ENCODE measurements at places on chromosomes 13 and 19. TPM values are rescaled to one million over a fixed set of nuclear protein-coding genes. Genes with fewer than 3 reads are reported as not detected.

DNA sequence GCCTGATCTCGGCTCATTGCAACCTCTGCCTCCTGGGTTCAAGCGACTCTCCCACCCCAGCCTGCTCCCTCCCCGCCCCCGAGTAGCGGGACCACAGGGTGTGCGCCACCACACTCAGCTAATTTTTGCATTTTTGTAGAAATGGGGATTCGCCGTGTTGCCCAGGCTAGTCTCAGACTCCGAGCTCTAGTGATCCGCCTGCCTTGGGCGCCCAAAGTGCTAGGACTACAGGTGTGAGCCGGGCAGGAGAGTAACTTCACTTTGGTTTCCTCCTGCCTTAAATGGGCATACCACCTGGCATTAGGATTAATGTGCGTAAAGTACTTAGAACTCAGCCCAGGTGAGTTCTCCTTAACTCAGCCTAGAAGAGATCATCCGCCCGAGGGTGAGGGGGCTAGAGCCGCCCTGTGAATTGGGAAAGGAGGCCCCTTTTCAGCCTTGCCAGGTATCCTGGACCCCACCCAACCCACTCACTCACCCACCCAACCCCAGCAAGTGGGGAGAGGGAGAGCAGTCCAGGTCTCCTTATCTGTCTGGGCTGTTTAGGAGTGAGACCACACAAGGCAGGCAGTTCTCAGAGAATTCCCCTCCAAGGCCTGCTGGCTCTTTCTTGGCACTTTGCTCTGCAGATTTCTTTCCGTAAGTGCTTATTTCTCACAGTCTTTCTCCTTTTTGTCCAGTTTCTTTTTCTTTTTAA lies 1.2 kb upstream of the ZFP36 start:
- peak overlapping the region; percentile 66 for H3K4me3 ChIP-seq
- peak overlapping the region; percentile 100 for H3K27ac ChIP-seq
- H3K4me1 ChIP-seq: peaks cover 42% of the 10 kb centered on the region
- no peaks in the 10 kb centered on the region for H3K27me3 ChIP-seq

DNA sequence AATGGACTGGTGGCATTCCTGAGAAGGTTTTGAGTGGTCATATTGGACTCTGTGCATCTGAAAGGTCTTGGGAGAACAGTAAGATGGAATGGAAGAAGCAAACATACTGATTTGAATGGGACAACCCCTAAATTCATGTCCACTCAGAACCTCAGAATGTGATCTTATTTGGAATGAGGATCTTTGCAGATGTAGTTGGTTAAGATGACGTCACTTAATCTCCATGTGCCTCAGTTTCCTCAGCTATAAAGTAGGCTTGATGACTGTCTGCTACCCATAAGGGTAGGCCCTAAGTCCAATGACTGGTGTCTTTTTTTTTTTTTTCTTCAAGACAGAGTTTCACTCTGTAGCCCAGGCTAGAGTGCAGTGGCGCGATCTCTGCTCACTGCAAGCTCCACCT lies 71.1 kb upstream of the SOX21 start:
- no peak overlapping the region for H3K4me3 ChIP-seq
- no peak overlapping the region for H3K27ac ChIP-seq
- no peaks in the 10 kb centered on the region for H3K36me3 ChIP-seq

GRCh38 chr13:79108914-79109643 lies 297.0 kb downstream of the RBM26 start:
- no peaks in the 10 kb centered on the region for H3K27me3 ChIP-seq
- no peak overlapping the region for H3K4me3 ChIP-seq
- H3K27ac ChIP-seq: no peak overlapping the region

DNA sequence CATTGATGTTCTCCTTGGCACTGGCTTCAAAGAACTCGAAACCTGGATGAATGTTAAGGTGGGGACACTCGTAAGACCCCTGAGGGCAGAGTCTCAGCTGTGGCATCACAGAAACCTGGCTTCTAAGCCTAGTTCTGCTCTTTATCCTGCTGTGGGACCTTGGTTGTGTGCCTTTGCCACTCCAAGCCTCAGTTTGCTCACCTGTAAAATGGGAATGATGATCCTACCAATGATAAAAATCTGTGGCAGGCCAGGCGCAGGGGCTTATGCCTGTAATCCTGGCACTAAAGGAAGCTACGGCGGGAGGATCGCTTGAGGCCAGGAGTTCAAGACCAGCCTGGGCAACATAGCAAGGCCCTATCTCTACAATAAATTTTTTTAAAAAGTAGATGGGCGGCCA lies 13.9 kb downstream of the RAB3D start:
- no peak for DNase-seq
- H3K4me1 ChIP-seq: peaks cover 3% of the 10 kb centered on the region
- H3K27me3 ChIP-seq: no peaks in the 10 kb centered on the region
- H3K36me3 ChIP-seq: no peaks in the 10 kb centered on the region
- H3K4me3 ChIP-seq: no peak overlapping the region

- no peaks in the 10 kb centered on the region for H3K4me1 ChIP-seq
- no peak overlapping the region for H3K4me3 ChIP-seq
- no peaks in the 10 kb centered on the region for H3K27me3 ChIP-seq
- no peak for DNase-seq
Observed at GRCh38 chr19:49567861-49568441, 12.4 kb downstream of the NOSIP start.

DNA sequence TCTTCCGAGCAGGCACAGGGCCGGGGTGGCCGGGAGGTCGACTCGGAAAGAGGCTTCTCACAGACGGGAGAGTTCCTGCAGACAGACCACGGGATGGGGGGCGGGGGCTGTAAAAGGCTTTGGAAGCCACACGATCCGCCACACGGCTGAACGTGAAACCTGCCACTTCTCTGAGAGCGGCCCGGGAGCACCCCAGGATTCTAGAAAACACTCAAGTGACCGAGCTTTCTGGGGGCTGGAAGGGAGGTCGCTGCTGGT lies 15.6 kb upstream of the SLC39A3 start:
- no peaks in the 10 kb centered on the region for H3K27me3 ChIP-seq
- no peak for DNase-seq
- peaks cover under 1% of the 10 kb centered on the region for H3K36me3 ChIP-seq
- no peak overlapping the region for H3K27ac ChIP-seq
- H3K4me1 ChIP-seq: no peaks in the 10 kb centered on the region
- no peak overlapping the region for H3K4me3 ChIP-seq

DNA sequence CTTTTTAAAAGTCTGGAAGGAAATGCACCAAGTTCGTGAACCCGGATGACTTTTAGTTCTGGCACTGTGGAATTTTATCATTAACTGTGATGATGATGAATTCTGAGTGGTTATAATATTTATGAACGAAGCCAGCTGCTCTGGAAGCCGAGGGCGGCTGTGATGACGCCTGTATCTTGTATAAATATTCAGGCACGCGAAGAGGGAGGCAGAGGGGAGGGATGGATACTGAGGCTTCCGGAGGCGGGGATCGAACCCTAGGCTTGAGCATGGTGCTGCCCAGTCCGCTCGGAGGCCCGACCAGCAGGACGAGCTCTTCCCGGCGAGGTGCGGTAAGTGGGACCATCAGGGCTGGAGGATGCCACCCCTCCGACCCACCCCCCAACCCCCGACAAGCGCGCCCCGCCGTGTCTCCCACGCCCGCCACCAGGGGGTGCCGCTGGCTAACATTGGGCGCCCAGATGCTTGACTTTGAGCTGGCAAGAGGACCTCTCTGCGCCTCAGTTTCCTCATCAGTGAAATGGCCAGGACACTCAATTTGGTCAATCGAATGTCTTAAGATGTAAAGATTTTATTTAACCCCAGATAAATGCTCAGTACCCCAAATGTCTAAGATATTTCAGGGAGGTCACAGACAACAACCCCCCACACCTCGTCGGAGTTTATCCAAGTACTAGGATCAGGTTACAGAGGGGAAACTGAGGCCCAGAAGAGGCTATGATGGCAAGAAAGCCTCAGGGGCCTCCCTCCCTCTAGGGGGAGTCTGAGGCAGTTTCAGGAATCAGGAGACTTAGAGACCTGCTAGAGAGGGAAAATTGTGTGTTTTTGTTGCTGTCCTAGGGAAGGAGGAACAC lies 4.5 kb upstream of the RAB3A start:
- H3K27ac ChIP-seq: no peak overlapping the region
- H3K27me3 ChIP-seq: no peaks in the 10 kb centered on the region
- H3K4me1 ChIP-seq: peaks cover 25% of the 10 kb centered on the region
- no peak overlapping the region for H3K4me3 ChIP-seq
- DNase-seq: no peak
- H3K36me3 ChIP-seq: no peaks in the 10 kb centered on the region

- no peak overlapping the region for H3K4me3 ChIP-seq
- H3K27me3 ChIP-seq: no peaks in the 10 kb centered on the region
- no peak for DNase-seq
- H3K27ac ChIP-seq: no peak overlapping the region
- no peaks in the 10 kb centered on the region for H3K4me1 ChIP-seq
Observed at GRCh38 chr13:105702441-105702840, 833.0 kb downstream of the EFNB2 start.

GRCh38 chr13:101876951-101877350 lies 424.5 kb downstream of the ITGBL1 start:
- no peaks in the 10 kb centered on the region for H3K4me1 ChIP-seq
- DNase-seq: no peak
- no peaks in the 10 kb centered on the region for H3K36me3 ChIP-seq
- no peaks in the 10 kb centered on the region for H3K27me3 ChIP-seq
- no peak overlapping the region for H3K27ac ChIP-seq

DNA sequence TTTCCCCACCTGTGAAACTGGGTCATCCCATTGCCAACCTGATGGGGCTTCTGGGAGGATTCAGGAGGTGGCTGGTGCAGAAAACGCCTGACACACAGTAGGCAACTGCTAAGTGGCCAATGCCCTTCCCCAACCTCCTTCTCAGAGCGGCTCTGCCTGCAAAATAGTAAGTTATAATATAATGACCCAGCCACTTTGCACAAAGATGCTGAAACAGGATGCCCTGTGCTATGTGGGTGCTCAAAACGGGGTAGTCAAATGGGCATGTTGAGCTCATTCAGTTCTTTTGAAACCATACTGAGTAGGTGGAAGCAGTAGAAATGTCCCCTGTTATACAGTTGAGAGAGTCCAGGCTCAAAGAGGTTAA lies 507 bp downstream of the MARCHF2 start:
- no peak for DNase-seq
- H3K4me1 ChIP-seq: peaks cover 7% of the 10 kb centered on the region
- H3K27me3 ChIP-seq: no peaks in the 10 kb centered on the region
- H3K27ac ChIP-seq: peak overlapping the region; percentile 82

GRCh38 chr13:88345171-88345847 lies 674.1 kb downstream of the SLITRK5 start:
- no peaks in the 10 kb centered on the region for H3K36me3 ChIP-seq
- H3K4me3 ChIP-seq: no peak overlapping the region
- no peak overlapping the region for H3K27ac ChIP-seq
- no peaks in the 10 kb centered on the region for H3K27me3 ChIP-seq
- DNase-seq: no peak

PBX4 gene
- 4.8 TPM for total RNA-seq

ZNF850 gene
- total RNA-seq: 2.4 TPM

ZNF726 gene
- total RNA-seq: 0.42 TPM

TMEM272 gene
- total RNA-seq: not detected

LILRB4 gene
- total RNA-seq: 3.1 TPM

PRRG2 gene
- 0.78 TPM for total RNA-seq
